ENCODE measurements at places on chromosomes 13 and 19.

DNA sequence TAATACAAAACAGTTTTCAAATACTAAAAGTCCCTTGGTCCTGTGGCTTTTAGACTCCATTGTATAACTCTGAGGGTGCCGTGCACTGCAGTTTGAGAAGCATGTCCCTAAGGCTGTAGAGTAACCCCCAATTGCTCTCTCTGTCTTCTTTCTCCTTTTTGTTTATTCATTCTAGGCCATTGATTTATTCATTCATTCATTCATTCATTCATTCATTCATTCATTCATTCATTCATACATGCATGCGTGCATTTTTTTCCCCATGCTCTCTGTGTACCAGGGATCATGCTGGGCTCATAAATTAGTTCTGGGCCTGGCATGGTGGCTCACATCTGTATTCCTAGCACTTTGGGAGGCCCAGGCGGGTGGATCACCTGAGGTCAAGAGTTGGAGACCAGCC, 19.3 kb downstream of the PRR22 start:
- DNase-seq, result no peak

DNA sequence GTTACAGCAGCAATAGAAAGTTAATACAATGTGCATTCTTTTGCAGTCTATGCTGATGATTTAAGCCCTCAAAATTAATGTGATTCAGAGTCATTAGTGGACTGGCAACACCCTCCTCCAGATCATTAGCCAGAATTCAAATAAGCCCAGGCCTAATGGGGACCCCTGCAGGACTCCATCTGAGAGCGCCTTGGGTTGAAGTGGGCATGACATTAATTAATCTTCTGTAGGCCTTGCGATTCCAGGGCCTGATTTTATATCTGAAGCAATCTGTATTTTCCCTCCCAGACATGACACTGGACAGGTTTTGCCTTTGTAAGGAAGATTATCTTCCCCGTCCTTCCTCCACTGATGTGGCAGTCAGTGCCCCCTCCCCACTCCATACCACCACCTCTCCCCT, 442.9 kb downstream of the FOXO1 start:
- DNase-seq, result no peak

- no peak for DNase-seq
Measured at GRCh38 chr13:44904967-44905366, 84.3 kb downstream of the NUFIP1 start.

GRCh38 chr19:38204096-38204495, 19.9 kb downstream of the DPF1 start:
- DNase-seq, result peak; percentile 69

DNA sequence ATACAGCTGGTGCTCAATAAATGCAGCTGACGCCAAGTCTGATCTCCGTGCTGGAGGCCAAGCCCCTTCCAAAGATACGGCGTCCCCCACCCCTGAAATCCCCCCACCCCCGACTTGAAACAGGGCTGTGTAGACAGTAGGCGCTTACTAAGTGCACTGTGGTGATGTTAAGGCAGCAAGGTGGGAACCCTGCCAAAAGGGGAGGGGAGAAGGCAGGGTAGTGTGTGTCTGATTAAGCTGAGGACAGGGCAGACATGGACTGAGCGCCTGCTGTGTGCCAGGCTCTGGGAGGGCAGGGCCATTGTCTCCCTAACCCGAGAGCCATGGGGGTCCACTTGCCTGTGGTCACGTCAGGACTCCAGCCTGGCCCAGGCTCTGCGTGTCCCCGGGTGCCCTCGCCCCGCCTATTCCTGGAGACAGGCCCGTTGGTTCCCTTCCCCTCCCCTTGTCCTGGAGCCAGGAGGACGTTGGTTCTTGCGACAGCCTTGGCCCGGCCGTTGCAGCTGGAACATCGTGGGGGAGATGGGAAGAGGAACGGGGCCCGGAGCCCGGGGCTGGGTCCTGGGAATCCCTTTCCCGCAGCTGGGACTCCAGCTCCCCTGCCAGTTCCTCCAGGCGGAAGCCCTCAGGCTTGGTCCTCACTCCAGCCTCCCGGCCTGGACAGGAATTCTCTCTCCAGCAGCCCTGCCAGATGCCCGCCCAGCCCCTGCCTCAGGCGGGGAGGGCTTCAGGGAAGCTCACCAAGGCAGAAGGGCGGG, 1.7 kb upstream of the ELANE start:
- peak; percentile 79 for DNase-seq

DNA sequence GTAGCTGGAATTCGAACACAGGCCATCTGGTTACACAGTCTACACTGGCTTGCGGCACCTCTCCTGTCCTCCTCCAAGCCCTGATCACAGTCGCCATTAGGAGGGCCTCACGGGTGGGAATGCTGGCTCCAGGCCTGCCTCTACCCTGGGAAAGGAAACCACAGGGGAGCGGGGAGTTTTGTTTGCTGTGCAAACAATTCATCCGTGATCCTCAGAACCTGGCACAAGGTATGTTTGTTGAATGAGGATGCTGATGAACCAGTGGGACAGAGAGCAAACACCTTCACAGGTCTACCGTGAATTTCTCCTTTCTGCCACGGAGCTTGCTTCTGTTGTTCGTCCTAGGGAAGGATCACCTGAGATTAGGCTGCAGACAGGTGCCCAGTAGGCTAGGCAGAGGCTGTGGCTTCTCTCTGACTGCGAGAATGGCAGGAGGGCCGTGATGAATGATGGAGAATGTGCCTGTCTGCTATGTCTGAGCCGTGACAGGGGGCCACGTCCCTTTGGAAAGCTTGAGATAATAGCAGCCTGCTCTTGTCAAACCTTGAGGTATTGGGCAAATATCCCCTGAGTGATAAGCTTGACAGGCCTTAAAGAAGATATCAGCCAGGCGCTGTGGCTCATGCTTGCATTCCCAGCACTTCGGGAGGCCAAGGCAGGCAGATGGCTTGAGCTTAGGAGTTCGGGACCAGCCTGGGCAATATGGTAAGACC, 36.7 kb downstream of the PIN1 start:
- peak; percentile 48 for DNase-seq

- no peak for DNase-seq
Measured at GRCh38 chr19:16112778-16113177, 1.1 kb downstream of the RAB8A start.

GRCh38 chr19:41323023-41323422, 13.1 kb downstream of the CCDC97 start:
- DNase-seq, result no peak

- DNase-seq, result no peak
Measured at GRCh38 chr19:42634409-42635232, 39.9 kb upstream of the CEACAM8 start.

DNA sequence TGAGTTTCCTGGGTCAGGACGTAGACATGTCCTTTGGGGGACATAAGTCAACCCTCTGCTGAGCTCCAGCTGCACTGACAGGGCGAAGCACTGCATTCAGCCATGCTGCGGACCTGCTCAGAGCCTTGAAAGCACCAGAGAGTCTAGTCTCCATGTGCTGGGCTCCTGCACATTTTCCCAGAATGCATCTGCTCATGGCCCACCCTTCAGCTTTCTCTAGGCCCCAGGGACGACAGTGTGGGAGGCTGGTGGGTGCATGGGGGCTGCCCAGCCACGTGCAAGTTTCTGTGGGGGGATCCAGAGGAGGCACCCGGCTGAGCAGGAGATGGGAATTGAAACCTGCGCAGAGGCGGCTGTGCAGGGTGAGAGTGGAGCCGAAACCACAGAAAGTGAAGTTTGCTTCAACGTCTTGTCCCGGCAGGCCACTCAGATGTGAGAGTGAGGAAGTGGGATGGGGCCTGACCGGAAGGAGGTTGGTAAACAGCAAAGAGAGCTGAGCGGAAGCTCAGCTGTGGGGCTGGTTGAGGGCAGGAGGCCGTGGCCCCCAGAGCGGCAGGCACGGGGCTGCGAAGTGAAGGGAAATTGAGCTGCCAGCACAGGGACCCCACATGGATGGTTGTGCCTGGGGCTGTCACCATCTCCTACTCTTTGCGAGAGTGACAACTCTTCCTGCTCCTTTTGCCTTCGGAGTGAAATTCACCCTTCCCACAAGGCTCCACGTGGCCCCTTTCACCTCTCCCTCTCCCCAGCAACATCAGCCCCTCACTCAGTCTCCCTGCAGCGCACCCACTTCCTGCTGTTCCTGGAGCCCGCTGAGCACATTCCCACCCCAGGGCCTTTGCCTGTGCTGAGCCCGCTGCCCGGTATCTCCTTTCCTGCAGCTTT, 11.8 kb downstream of the PGLS start:
- no peak for DNase-seq

GRCh38 chr19:17933414-17934129, 757 bp downstream of the CCDC124 start:
- no peak for DNase-seq

- DNase-seq, result no peak
Measured at GRCh38 chr19:1451916-1452801, 2.2 kb downstream of the APC2 start.

DNA sequence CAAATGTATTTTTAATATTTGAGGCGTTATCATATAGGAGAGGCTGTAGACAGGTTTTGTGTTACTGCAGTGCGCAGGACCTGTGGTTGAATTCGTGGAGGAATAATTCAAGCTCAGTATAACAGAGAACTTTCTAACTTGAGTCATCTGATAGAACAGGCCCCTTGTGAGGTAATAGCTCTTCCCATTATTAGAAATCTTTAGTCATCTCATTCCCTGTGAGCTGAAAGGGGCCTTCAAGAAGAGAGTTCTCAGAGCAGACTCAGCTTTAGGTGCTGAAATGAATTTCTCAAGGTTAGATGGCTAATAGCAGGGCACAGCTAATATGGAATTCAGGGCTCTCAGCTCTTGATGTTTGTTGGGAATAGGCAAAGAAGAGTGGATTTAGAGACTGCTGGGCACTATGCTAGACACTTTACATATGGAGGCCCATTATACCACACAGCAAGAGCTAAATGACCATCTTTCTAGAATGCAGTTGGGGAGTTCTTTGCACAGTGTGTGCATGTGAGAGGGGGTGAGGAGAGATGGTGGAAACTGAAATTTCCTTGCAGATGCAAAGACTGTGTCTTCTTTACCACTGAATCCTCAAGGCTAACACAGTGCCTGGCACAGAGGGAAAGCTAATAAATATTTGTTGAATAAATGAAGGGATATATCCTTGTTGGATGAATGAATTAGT, 89.5 kb downstream of the DGKH start:
- no peak for DNase-seq

GRCh38 chr13:34591900-34592529, 350.1 kb upstream of the NBEA start:
- DNase-seq, result no peak

GRCh38 chr19:38650172-38650775, 2.8 kb downstream of the ACTN4 start:
- DNase-seq, result no peak

GRCh38 chr19:55391191-55391670, 5.5 kb downstream of the RPL28 start:
- DNase-seq, result no peak

DNA sequence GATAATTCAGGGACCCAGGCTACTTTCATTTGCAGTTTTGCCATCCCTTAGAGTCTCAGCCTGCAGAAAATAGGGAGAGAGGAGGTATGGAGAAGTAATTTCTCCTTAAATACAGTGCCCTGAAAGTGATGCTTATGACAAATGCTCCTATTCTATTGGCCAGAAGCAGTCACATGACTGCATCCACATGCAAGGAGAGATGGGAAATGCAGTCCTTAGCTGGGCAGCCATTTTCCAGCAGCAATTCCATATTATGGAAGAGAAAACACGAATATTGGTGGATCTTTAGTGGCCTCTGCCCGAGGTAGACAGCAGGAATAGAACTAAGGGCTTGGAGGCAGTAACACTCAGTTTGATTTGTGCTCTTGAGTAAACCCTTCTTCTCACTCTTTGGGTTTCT, 39.4 kb downstream of the VAV1 start:
- DNase-seq, result no peak

DNA sequence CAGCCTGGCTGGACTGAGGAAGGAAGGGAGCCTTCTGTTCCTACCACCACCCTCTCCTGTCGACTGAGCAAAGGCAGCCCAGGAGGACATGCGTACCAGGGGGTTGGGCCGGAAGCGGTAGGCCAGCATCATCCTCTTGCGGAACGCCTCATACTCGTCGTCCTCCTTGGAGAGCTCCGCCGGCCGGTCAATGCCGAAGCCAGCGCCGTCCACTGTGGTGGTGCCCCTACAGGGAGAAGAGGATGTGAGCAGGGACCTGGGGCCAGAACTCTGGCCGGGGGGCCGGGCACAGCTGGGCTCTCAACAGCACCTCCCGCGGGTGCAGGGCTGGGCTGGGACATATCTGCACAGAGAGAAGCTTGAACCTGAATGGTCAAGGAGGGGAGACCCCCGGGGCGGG, 3.8 kb upstream of the TM6SF2 start:
- DNase-seq, result no peak

DNA sequence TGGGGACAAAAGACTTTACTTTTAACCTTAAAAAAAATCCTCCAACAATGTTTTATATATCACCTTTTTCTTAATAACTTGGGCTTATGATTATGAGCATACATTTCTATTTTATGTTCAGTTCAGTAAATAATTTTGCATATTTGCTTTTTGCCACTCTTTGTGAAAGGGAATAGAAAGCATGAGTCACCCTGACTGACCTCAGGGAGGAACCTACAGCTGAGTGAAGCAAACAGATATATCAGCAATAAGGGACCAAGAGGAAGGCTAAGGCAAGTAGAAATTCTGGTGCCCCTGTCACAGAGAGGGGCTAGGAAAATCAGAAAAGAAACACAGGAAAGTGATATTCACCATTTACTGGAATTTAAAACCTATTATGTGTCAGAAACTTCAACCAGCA, 37.2 kb upstream of the SOHLH2 start:
- no peak for DNase-seq

GRCh38 chr13:59885076-59885475, 278.7 kb downstream of the DIAPH3 start:
- no peak for DNase-seq

GRCh38 chr19:14091813-14092462, 1.4 kb upstream of the SAMD1 start:
- DNase-seq, result no peak

GRCh38 chr19:52948025-52948770, 14.5 kb downstream of the ZNF816 start:
- DNase-seq, result no peak

DNA sequence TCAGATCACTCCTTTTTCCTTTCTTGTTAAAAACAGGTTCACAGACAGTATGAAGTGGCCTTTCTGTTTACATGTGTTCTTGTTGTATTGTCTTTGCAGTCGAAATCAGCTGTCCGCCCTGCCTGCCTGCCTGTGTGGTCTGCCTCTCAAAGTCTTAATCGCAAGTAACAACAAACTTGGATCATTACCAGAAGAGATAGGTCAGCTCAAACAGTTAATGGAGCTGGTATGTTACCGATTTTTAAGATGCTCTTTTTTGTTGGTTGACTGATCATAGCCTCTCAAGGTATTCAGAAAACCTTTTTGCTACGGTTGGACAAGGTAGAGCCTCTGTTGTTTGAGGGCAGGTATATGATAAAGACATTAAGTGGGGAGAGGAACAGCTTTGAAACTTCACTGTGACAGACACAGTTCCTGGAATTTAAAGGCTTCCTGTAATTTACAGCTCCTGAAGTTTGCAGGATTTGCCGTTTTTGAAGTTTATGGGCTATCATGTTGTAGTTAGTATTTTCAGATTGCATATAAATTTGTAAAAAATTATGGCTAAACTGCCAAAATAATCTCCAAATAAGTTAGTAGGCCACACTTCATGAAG, 116.1 kb downstream of the LRCH1 start:
- DNase-seq, result no peak

Data from NCI-H774 (cell line).